D721Med (cell line): ENCODE measurements at places on chromosomes 4 and X.
A peak's percentile ranks its signal among the peaks of the same experiment; 100 is the strongest.

- no peak for DNase-seq
These were observed 253.3 kb upstream of the ARHGAP24 start for GRCh38 chr4:85221606-85222005.

DNA sequence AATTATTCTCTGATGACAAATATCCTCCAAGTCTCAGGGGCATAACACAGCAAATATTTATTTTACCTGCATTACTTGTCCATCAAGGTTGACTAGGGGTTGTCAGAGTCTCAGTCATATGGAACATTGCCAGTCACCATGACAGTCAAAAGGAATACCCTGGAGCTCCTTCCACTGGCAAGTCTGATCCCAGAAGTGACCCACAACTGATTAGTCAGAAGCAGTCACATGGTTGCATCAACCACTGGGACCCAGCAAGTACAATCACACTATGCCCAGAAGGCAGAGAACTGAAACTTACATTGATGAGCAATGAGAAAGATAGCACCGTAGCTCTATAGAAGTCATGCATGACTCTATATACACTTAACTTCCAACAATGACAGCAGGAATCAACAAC, 41.9 kb upstream of the SOD3 start:
- no peak for DNase-seq

- DNase-seq, result no peak
These were observed 32.7 kb upstream of the NKRF start for GRCh38 chrX:119638725-119639471.

DNA sequence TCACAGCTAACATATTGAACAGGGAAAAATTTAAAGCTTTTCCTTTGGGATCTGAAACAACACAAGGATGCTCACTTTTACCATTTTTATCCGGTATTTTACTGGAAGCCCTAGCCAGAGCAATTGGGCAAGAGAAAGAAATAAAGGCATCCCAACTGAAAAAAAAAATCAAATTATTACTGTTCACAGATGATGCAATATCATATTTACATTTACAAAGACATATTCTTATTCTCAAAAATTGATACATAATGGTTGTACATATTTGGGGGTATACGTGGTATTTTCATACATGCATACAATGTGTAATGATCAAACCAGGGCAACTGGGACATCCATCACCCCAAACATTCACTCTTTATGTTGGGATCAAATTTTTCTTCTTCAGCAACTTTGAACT, 337.0 kb upstream of the SLC7A11 start:
- no peak for DNase-seq

GRCh38 chrX:154733066-154733425, 17.8 kb downstream of the GAB3 start:
- DNase-seq, result no peak

DNA sequence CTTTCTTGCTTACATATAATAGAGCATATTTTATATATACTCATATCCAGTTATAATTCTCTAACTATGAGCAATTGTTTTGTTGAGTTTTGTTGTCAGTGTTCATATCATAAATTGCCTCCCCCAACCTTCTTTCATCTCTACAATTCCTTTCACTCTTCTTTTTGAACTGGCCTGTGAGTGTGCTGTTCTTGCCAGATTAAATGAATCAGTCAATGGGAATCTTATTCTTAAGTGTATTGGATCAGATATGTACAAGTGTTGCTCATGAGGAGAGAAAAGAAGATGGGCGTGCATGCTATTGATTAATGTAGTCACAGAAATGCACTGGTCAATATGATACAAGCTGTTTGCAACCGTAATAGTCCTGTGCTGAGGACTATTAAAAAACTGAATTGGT, 728.1 kb upstream of the MAGEB2 start:
- no peak for DNase-seq

- no peak for DNase-seq
These were observed 922.0 kb downstream of the NLGN4X start for GRCh38 chrX:5306654-5307121.

DNA sequence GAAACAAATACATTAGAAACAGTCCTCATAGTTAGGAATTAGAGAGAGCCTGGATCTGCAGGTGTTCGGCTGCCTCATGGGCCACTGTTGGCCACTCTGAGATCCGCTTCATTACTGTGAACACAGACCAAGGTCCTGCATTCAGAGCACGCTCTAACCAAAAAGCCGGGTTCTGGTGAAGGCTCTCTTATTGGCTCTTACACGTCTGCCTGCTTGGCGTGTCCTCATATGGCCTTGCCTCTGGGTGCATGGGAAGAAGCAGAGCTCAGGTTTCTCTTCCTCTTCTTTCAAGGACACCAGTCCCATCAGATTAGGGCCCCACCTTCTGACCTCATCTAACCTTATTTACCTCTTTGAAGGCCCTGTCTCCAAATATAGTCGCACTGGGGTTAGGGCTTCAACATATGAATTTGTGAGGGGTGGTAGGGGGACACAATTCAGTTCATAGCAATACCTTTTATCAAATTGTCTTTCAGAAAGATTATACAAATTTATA, 37.1 kb upstream of the ELF2 start:
- DNase-seq, result no peak

GRCh38 chr4:164595751-164596150, 158.2 kb upstream of the SMIM31 start:
- DNase-seq, result no peak

- peak; percentile 22 for DNase-seq
These were observed 40.4 kb upstream of the TLR2 start for GRCh38 chr4:153643406-153644383.

DNA sequence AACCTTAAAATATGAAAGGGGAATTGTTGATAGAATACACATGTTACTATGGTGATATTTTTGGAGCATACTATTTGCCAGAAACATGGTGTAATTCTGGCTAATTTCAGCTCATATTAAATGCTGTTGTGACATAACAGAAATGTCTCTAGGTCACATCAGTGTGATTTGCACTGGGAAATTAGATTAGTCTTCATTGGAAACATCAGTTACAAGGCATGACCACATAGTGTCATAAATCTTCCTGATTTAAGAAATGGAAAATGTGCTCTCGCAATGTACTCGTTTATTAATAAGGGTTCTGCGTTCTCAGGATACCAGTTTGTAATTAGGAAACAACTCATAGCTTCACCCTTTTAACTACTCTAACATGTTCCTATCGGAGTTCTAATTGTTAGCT, 72.9 kb upstream of the GYPA start:
- no peak for DNase-seq

DNA sequence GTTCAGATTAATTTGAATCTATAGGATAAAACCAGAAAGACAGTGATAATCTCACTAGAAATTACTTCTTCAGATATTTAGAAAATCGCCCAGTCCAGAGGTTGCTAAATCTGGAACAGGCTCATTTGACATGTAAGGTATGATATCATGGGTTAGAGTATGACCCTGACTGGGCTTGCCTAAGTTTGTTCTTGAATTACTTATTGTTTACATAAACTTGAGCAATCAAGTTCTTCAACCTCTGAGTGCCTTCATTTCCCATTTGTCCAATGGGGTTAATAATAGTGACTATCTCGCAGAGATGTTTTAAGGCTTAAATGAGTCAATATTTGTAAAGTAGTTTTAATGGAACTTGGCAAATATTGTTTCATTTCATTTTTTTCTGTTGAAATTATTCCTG, 1947.6 kb upstream of the IGFBP7 start:
- DNase-seq, result no peak

- DNase-seq, result no peak
These were observed 33.4 kb downstream of the ARHGEF6 start for GRCh38 chrX:136747003-136747986.

DNA sequence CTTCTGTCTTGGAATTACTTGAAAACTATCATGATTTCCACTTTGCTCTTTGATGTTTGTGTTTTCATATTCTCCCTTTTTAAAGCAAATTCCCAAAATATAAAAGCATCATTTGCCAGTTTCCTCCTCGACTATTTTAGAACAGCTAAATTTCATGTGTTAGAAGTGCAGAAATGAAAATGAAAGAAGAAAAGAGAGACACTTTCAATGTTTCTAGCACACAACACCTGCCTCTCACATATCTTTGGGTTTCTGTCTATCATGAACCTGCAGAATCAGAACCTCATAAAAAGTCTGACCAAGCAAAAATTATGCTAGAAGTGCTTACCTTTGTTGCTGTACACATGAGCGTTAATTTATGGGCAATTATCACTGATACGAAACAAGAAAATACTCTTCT, 1.9 kb upstream of the NEUROG2 start:
- DNase-seq, result no peak

- DNase-seq, result no peak
These were observed 328.6 kb downstream of the PCDH19 start for GRCh38 chrX:100081503-100081902.

GRCh38 chrX:13692771-13693231, 3.9 kb downstream of the RAB9A start:
- DNase-seq, result no peak

GRCh38 chr4:84378356-84378755, 120.7 kb downstream of the NKX6-1 start:
- no peak for DNase-seq

DNA sequence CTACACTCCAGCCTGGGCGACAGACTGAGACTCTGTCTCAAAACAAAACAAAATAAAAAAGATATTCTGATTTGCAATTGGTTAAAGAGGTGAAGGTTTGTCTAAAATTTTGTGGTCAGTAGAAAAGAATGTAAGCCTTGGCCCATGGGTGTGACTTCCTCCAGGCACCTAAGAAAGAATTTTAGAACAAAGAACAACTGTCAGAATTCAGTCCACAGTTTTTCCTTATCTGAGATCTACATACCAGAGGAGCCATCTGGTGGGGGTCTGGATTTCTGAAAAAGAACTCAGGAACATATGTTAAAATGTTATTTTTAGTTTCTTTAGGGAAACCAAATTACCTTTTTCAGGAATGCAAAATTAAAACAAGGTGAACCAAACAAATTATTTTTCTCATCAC, 434.1 kb downstream of the ANKRD50 start:
- DNase-seq, result no peak

GRCh38 chr4:167282171-167282864, 48.0 kb upstream of the SPOCK3 start:
- no peak for DNase-seq

- DNase-seq, result no peak
These were observed at the start of gene SLITRK2 for GRCh38 chrX:145817331-145818185. Gene SLITRK2, plus strand, starts transcription at chrX:145817829. Its CDS starts 4,597 bp downstream, at chrX:145822426.

GRCh38 chrX:109974906-109975655, 27.8 kb upstream of the TMEM164 start:
- no peak for DNase-seq

DNA sequence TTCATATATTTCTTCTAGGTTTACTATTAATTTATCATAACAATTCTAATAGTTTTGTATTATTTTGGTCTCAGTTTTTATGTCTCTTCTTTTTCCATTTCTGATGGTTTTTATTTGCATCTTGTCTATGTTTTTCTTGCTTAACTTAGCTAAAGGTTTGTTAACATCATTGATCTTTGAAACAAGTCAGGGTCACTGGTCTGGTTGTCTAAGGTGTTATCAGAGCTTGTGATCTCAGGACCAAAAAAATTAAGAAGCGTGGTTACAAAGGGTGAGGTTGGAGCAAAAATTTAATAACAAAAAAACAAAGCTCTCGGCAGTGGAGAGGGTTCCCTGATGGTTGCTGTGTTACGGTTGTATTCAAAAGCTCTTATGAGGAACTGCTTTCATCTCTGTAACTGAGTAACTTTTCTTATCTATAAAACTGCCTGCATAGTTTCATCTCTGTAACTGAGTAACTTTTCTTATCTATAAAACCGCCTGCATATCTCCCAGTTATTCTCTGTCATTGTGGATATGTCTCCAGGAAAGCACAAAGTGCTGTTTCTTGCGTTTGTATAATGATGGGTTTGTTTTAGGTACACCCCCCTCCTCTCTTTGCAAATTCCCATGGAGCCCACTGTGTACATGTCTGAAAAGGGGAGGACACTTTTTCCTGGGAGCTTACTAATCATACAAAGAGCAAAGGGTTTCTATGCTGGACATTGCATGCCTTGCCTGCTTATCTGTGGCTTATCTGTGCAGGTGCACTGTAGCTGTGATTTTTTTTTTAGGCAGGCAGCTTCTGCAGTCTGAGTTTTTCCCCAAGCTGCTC, 62.4 kb upstream of the UGT2B15 start:
- DNase-seq, result no peak

DNA sequence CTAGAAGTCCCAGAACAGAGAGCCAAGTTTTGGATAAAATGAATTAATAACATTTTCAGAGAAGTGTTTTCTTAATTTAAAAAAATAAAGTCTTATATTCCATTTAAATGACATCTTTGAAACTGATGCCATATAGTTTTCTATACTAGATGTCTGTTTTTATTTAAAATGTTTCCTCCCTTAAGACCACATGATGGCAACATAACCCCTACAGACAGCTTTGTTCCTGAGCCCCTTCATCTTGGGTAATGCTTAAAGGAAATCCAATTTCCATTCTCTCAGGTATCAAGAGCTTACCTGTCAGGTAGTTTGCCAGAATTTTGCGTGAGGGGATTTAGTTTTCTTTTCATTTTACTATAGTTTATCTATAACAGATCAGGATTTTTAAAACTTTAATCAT, 181.4 kb upstream of the UGT8 start:
- no peak for DNase-seq

GRCh38 chrX:110795645-110796406, at the start of gene CHRDL1:
Gene CHRDL1, minus strand, starts transcription at chrX:110795817. Its CDS starts 3,636 bp downstream, at chrX:110792181.
- DNase-seq, result no peak

DNA sequence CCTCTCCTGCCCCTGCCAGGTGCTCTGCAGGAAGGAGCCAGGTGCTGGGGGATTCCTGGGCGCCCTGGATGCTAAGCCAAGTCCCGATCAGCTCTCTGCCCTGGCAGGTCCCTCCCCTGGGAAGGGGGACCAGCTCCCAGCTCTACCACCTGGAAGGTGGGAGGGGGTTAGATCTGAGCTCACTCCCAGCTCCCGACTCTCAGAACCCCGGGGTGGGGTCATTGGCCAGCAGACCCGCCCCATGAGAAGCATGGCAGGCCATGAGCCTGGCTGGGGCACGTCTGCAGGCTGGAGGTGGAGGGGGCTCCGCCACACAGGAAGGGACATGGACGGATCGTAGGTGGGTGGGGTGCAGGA, 83.4 kb upstream of the NKX1-1 start:
- DNase-seq, result no peak

GRCh38 chr4:150354214-150354796, 227.6 kb upstream of the MAB21L2 start:
- no peak for DNase-seq

- no peak for DNase-seq
These were observed at the start of gene REELD1 for GRCh38 chr4:146214238-146214637. Gene REELD1, plus strand, starts transcription at chr4:146214538. Its CDS starts 2,415 bp downstream, at chr4:146216953.

DNA sequence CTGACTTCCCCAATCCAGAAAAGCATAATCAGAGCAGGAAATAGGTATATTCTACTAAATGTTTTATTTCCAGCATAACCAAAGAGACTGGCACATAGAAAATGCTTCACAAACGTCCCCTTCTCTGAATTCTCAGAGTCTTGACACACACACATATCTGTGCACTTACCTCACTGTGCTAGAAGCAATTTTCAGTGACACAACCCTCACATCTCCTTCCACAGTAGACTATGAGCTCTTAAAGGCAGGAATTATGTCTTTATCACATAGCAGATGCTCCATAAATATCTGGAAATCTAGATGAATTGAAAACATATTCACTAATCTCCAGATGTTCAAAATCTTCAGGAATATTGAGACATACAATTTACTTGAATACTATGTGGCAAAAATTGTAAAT, 5.9 kb downstream of the SOWAHB start:
- no peak for DNase-seq
